Stomach (tissue), 19 donors: ENCODE measurements at places on chromosomes 3 and 15. TPM values are rescaled to one million over a fixed set of nuclear protein-coding genes. Genes with fewer than 3 reads are reported as not detected.

Gene GOLGA8Q
- 8.7 TPM for total RNA-seq

DNA sequence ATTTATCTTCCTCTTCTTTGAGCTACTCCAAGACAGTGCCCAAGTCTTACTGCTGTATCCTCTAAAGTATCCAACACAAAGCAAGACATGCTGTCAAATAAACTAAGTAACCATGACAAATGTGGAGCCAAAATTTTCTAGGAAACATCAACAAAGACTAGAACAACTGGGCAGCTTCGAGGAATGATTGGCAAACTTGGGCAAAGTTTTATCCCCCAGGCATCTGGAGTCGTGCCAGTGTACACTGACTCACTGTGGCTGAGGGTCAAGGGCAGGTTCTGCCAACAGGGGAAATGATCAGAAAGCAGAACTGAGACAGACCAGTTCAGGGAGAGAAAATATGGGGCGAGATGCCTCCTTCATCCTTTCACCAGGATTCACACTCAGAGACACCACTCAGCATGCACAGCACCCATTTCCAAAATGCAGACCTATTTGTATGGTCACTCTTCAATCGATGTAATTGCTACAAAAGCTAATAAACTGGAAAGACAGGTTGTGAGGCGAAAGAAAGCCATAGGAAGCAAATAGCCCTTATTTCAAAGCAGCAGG is 65.8 kb downstream of the MB21D2 start:
- H3K4me1 ChIP-seq: peaks cover 23% of the 10 kb centered on the region
- peak; percentile 77 for DNase-seq
- no peaks in the 10 kb centered on the region for H3K36me3 ChIP-seq

Gene EFHB
- not detected for total RNA-seq

- no peaks in the 10 kb centered on the region for H3K36me3 ChIP-seq
- H3K4me1 ChIP-seq: no peaks in the 10 kb centered on the region
- no peak for DNase-seq
- no peak overlapping the region for H3K27ac ChIP-seq
Measured at GRCh38 chr15:58081456-58081855, 15.9 kb upstream of the ALDH1A2 start.

Gene CLDN16
- not detected for total RNA-seq

Gene PPM1M
- 7.9 TPM for total RNA-seq

Gene CCR3
- 7.1 TPM for total RNA-seq

- no peaks in the 10 kb centered on the region for H3K27me3 ChIP-seq
- no peak overlapping the region for H3K27ac ChIP-seq
- no peak overlapping the region for H3K4me3 ChIP-seq
- no peak for DNase-seq
- no peaks in the 10 kb centered on the region for H3K4me1 ChIP-seq
Measured at GRCh38 chr15:84681831-84682230, 23.8 kb upstream of the NMB start.

DNA sequence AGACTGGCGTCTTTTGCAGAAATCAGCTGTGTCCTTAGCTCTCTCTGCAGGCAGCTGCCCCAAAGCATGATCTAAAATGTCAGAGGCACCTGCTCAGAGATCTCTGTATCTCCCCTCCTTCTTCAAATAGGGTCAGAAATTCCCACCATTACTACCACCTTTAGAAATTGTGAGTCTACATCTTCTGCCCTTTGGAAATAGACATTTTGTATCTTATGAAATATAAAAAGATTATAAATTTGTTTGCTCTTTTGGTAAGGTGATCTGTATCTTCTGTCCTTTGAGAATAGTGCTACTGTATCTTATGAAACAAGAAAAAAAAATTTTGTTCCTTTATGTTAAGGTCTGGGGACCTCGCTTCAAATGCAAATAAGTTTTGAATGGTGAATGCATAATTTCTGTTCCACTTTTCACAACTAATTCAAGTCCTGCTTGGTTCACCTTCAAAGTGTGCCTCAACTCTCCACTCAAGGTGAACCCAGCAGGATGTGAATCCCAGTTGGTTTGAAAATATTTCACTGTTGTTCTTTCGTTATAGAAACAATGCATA is 28.3 kb upstream of the GPD1L start:
- no peak overlapping the region for H3K4me3 ChIP-seq
- H3K27me3 ChIP-seq: no peaks in the 10 kb centered on the region
- H3K27ac ChIP-seq: no peak overlapping the region
- peaks cover 14% of the 10 kb centered on the region for H3K4me1 ChIP-seq
- H3K36me3 ChIP-seq: no peaks in the 10 kb centered on the region

- no peaks in the 10 kb centered on the region for H3K27me3 ChIP-seq
- no peak for DNase-seq
- no peaks in the 10 kb centered on the region for H3K36me3 ChIP-seq
- no peak overlapping the region for H3K4me3 ChIP-seq
- no peaks in the 10 kb centered on the region for H3K4me1 ChIP-seq
- no peak overlapping the region for H3K27ac ChIP-seq
Measured at GRCh38 chr15:47929138-47929803, 191.5 kb upstream of the SLC24A5 start.

DNA sequence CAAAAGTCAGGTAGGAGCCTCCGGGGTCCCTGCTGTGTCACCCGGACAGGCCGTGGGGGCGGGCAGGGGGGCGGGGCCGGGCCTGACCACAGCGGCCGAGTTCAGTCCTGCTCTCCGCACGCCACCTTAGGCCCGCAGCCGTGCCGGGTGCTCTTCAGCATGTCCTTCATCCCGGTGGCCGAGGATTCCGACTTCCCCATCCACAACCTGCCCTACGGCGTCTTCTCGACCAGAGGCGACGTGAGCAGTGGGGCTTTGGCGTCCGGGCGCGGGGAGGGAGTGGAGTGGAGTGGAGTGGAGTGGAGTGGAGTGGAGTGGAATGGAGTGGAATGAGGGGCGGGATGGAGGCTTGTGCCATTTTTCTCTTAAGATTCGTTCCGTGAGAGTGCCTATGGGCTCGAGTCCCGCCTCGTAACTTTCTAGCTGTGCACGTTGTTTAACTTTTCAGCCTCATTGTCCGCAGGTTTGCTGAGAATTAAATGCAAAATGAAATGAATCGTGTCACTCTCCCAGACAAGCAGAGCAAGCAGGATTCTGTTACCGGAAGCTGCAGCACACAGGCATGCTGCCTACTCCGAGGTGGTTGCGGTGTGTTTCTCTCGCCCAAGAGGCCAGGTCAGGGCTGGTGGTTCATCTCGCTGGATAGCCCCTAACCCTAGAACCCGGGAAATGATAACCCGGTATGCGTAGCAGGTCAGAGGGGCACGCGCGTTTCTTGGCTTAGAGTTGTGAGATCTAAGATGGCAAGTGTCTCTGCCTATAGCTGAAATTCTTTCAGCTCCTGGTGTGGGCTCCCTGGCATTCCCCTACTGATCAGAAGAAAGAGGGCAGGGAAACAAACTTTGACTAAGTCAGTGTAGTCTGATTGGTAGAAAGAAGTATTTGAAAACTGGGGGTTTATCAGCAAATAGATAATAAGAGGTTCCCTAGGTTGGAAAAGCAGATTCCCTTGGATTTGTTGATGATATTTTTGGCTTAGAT is at the start of gene FAH:
TSS of gene FAH (plus strand) at position 104 of the 981 bp plus-strand sequence. CDS start at position 160, 56 bp downstream.
- H3K27ac ChIP-seq: peak within 1 kb of the TSS; percentile 84
- H3K27me3 ChIP-seq: no peaks in the 10 kb centered on the region
- no peak for DNase-seq
- H3K36me3 ChIP-seq: peaks cover 3% of the 10 kb centered on the region
- H3K4me1 ChIP-seq: peaks cover 37% of the 10 kb centered on the region
- H3K4me3 ChIP-seq: peak within 1 kb of the TSS; percentile 69

DNA sequence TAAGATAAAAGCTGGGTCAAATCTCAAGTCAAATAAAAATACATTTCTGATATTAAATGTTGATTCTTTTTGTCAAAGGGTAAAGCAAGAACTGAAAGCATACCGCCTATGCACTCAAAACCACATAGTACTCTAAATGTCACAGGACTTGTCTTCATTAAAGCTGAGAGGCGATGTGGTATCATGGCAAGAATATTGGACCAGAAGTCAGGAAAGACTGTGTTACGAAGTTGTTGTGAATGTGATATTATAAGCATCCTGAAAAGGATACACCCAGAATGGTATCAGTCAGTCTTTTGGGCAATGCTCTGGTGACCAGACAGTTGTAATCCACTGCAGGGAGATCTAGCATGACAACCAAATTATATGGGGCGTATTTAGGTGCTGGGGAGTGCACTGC is 33.8 kb downstream of the TIGIT start:
- no peaks in the 10 kb centered on the region for H3K4me1 ChIP-seq
- H3K4me3 ChIP-seq: no peak overlapping the region
- no peak for DNase-seq
- H3K27ac ChIP-seq: no peak overlapping the region
- no peaks in the 10 kb centered on the region for H3K27me3 ChIP-seq
- no peaks in the 10 kb centered on the region for H3K36me3 ChIP-seq

GRCh38 chr3:175041369-175041768 is 182.2 kb downstream of the NAALADL2 start:
- H3K27me3 ChIP-seq: no peaks in the 10 kb centered on the region
- peak; percentile 9 for DNase-seq
- H3K4me3 ChIP-seq: no peak overlapping the region
- no peaks in the 10 kb centered on the region for H3K4me1 ChIP-seq
- H3K27ac ChIP-seq: no peak overlapping the region

Gene FGF12
- 2.0 TPM for total RNA-seq

Gene DAZL
- 0.18 TPM for total RNA-seq

Gene LDHAL6B
- total RNA-seq: not detected

Gene LRRN1
- total RNA-seq: 4.9 TPM

Gene FAM227B
- 2.9 TPM for total RNA-seq

DNA sequence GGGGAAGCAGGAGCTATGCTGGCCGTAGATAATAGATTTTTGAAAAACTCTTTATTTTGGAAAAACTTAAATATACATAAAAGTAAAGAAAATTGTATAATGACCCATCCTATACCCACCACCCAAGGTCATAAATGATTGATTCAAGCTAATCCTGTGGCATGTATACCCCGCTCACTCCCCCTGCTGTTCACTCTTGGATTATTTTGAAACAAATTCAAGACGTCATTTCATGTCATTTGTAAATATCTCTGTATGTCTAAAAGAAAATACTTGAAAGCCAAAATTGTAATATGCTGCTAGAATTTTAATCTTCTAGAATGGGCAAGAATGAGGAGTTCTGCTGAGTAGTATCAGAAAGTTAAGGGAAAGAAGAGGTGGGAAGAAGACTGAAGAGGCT is 241.7 kb downstream of the FEZF2 start:
- H3K4me3 ChIP-seq: no peak overlapping the region
- no peak for DNase-seq
- no peaks in the 10 kb centered on the region for H3K4me1 ChIP-seq
- no peak overlapping the region for H3K27ac ChIP-seq

DNA sequence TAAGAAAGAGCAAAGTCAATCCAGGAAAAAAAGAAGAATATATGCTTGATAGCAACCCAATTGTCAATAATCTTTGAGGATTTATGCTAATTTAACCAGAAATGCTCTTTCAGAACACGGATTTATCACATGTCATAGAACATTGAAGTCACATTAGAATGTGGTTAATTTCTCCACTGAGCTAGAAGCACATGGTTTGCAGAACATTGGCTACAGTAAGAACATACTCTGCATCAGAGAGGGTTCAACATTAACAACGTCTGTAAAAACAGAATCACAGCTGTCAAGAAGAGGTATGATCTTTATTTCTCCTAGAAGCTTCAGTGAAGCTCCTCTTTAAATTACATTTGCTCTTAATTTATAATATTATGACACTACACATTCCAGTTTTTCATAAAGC is 619.7 kb upstream of the AGTR1 start:
- H3K4me3 ChIP-seq: no peak overlapping the region
- no peaks in the 10 kb centered on the region for H3K4me1 ChIP-seq

- H3K4me1 ChIP-seq: no peaks in the 10 kb centered on the region
- no peaks in the 10 kb centered on the region for H3K27me3 ChIP-seq
- no peak overlapping the region for H3K4me3 ChIP-seq
- no peak for DNase-seq
- no peaks in the 10 kb centered on the region for H3K36me3 ChIP-seq
Measured at GRCh38 chr3:13161021-13161759, 88.0 kb upstream of the IQSEC1 start.

DNA sequence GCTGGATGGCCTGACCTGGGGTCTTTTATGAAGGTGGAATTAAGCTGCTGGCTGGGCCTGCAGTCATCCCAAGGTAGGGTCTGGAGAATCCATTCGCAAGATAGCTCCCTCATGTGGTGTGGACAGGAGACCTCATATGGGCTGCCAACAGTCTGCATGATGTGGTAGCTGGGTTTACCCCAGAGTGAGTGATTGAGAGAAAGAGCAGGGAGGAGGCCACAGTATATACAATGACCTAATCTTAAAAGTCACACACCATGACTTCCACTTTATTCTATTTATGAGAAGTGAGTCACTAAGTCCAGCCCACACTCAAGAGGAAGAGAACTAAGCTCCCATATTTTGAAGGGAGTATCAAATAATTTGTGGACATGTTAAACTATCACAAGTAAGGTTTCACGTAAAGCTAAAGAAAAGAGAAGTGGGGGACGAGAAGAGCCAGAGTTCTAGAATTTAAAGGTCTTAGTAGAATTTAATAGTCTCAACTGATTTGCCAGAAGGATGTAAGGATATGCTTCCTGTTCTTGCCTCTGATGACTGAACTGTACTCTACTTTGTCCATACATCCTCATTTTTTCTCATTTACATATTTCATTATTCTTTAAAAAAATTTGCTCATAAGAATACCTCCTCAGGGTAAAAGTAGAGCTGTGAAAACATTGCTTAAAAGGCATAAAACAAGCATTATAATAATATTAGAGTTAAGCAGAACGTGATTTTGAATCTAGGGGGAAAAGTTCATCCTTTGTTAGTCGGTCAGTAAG is 184.4 kb downstream of the PEX5L start:
- H3K27me3 ChIP-seq: no peaks in the 10 kb centered on the region
- H3K4me1 ChIP-seq: no peaks in the 10 kb centered on the region
- H3K36me3 ChIP-seq: no peaks in the 10 kb centered on the region
- no peak overlapping the region for H3K4me3 ChIP-seq
- no peak overlapping the region for H3K27ac ChIP-seq
- no peak for DNase-seq

GRCh38 chr3:143330296-143330868 is 210.8 kb downstream of the CHST2 start:
- no peak overlapping the region for H3K27ac ChIP-seq
- no peaks in the 10 kb centered on the region for H3K27me3 ChIP-seq
- no peaks in the 10 kb centered on the region for H3K36me3 ChIP-seq
- H3K4me1 ChIP-seq: peaks cover 14% of the 10 kb centered on the region
- H3K4me3 ChIP-seq: no peak overlapping the region

DNA sequence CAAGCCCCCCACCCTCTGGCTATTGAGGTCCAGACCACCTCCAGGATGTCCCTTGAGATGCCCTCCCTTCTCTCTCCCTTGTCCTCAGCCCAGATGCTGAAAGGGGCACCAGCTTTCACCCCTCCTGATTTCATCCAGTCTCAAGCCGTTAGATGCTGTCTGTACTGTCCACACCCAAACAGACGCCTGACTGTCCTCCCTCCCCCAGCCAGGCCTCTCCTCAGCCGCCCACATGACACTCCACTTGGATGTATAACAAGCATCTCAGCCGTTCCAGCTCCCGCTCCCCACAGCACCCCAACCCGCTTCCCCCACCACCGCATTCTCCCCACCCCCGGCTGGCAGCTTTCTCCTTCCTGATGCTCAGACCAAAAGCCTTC is 25.0 kb upstream of the CYP11A1 start:
- H3K27me3 ChIP-seq: no peaks in the 10 kb centered on the region
- H3K27ac ChIP-seq: no peak overlapping the region
- no peaks in the 10 kb centered on the region for H3K36me3 ChIP-seq
- no peak overlapping the region for H3K4me3 ChIP-seq
